CD4-positive, CD25-positive, alpha-beta regulatory T cell (primary cell): ENCODE measurements at places on chromosomes 1 and 21.

DNA sequence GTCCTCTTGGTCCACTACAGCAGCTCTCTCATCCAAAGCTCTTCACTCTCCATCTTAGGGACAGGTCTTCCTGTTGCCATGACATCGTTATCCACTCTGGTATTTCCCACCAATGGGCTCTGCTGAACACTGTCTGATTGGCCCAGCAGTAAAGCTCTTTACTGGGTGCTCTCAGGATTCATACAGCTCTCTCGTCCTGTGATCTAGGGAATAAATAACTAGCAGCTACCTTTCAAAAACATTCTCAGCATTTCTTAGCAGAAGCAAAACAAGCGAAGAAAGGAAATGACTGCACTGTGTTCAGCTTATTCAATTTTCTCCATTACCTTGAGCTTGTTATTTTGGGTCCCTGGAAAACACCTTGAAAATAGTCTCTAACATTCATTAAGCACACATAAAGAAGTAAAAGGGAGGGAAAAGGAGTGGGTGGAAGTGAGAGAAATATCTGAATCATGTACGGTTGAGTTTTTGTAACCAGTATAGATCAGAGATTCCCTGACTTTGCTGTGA lies 163.4 kb upstream of the SGIP1 start:
- no peak for DNase-seq

GRCh38 chr1:213244664-213245091 lies 193.6 kb downstream of the RPS6KC1 start:
- DNase-seq, result peak; percentile 1

DNA sequence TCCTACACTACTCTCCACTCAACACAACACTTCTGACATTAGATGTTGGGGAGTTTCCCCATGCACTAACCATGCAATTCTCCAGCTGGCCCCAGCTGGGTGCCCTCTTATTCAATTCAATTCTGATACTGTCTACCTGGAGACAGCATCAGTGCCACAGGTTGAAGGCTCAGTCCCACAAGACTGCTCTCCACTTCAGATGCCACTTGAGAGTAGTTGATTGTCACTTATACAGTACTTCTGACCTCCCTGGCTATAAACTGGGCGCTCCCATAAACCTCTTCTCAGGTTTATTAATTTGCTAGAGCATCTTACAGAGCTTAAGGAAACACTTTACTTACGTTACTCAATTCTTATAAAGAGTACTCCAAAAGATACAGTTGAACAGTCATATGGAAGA lies 442.3 kb downstream of the LRRIQ3 start:
- no peak for DNase-seq

DNA sequence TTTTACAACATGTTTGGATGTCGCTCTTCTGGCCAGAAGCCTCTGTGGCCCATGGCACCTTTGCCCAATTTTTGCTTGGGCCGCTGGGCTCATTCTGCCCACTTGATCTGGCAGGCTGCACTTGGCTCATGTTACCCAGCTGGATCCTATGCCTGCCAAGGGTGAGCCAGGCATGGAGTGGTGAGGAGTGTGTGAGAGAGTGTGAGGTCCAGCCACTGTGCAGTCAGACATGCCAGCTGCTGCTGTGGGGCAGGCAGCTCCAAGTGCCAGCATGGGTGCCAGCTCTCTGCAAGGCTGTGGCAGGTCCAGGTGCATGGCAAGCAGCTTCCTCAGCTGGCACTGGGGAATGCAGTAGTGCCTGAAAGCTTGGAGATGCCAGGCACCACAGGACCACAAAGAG lies 71.0 kb downstream of the EBNA1BP2 start:
- DNase-seq, result no peak
